ENCODE measurements at places on chromosomes 16 and 17.
A peak's percentile ranks its signal among the peaks of the same experiment; 100 is the strongest.

GRCh38 chr16:55562936-55563335 is 3.5 kb upstream of the CAPNS2 start:
- DNase-seq: no peak

DNA sequence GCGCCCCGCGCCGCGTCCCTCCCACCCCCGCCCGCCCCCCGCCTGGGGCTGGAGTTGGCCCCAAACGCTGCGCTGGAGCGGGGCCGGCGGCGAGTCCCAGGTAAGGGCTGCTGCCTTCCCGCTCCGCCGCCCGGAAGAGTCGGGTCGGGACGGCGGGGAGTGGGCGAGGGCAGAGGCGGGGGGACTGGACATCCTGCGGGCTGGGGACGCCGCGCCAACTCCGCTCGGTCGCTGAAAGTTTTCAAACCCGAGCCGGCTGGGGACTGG is 469 bp downstream of the GPRC5C start:
- DNase-seq: no peak

- DNase-seq: no peak
Observed at GRCh38 chr17:56718515-56718914, 115.2 kb downstream of the C17orf67 start.

DNA sequence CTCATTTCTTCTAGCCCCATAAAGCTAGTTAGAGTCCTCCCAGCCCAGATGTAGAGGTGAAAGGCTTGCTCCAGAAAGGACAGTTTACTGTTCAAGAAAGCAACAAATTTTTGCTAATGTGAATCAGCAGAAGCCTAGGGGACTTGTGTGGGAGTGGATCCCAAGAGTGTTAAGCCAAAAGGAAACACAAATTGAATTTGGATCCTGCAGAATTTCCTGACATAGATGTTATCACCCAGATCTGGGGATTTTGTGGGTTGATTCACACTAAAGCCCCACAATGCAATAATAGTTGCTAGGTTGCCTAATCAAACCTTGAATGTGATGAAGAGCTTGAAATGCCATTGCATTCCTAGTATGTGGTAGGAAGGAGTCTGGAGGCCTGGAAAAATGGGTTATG is 135.2 kb upstream of the HS3ST3A1 start:
- DNase-seq: no peak

DNA sequence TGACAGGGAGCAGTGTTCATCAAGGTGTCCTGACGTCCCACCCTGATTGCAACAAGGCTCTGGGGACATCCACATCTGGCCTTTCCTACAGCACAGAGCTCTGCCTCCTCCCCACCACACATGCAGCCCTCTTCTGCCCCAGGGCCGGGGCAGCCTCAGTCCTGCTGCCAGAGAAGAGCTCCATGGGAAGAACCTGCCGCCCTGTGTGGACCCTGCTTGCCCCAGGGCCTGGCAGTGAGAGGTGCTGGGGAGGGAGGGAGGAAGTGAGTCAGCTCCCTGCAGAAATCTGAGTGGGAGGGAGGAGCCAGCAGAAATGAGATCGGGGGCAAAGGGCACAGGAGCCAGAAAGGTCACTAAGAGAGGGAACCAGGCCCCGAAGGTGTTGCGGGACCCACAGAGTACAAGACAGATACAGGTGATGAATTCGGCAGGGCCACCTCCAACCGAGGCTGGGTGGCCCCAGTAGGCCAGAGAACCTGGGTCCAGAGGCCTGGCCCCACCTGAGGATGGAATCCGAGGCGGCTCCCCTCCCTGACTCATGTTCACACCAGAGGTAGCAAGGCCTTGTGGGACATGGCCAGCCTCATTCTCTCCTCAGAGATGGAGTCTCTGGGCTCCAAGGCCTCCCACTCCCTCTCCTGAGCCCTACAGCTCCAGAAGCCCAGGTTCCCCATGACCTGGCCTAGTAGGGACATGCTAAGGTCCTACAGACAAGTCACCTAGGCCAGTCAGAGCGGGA is 24.8 kb downstream of the MYO18A start:
- peak; percentile 78 for DNase-seq

- DNase-seq: no peak
Observed at GRCh38 chr17:77120868-77121267, 19.9 kb upstream of the SEC14L1 start.

GRCh38 chr16:79390481-79391051 is 210.0 kb downstream of the MAF start:
- no peak for DNase-seq

GRCh38 chr17:49915260-49915659 is 53.7 kb upstream of the DLX4 start:
- no peak for DNase-seq

- DNase-seq: peak; percentile 63
Observed at GRCh38 chr17:82376042-82376730, 4.6 kb downstream of the UTS2R start.

DNA sequence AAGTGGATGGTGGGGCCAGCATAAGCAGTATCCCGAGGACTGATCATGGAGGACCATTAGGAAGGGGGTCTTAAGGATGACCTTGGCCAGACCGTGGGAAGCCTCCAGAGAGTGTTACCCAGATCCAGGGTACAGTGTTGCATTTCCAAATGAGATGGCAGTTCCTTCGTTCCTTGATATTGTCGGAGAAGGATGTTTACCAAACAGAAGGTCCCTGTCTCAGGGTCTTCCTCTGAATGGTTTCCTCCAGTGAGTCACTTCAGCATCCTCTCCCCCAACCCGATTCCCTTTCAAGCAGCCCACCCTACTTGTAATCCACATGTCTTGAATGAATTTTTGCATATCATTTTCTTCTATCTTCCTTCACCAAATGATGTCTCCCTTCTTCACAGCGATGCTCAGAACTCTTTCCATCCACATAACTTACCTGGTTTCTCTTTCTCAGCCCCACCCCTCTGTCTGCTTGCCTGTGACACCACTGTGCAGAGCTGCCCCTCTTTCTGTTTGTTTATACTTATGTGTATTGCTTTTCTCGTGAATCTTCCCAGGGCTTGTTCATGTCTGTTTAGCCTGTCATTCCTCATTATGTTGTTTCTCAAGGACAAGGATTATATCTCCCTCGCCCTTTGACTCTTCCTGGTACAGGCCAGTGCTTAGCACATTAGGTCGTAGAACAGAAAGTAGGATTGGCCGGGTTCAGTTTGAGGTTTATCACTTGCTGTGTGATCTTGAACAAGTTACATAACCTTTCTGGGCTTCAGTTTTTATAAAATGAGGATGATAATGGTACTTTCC is 5.7 kb downstream of the GOSR2 start:
- no peak for DNase-seq

DNA sequence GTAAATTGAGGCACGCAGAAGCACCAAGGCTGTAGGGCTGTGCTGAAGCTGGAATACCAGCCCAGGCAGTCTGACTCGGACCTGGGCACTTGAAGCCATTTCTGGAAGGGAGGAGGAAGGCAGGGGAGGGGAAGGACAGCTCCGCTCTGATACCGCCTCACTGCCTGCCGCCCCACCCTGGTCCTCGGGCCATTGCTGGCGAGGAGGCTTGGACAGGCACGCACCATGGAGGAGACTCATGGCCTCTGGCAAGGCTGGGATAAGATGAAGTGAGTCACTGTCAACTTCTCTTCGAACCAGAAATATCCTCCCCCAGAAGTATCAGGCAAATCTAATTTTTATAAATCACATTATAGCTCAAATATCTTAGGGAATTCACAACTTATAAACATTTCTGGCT is 81.3 kb downstream of the SDK2 start:
- DNase-seq: no peak

GRCh38 chr16:75376475-75377161 is 56.7 kb downstream of the CFDP1 start:
- no peak for DNase-seq

DNA sequence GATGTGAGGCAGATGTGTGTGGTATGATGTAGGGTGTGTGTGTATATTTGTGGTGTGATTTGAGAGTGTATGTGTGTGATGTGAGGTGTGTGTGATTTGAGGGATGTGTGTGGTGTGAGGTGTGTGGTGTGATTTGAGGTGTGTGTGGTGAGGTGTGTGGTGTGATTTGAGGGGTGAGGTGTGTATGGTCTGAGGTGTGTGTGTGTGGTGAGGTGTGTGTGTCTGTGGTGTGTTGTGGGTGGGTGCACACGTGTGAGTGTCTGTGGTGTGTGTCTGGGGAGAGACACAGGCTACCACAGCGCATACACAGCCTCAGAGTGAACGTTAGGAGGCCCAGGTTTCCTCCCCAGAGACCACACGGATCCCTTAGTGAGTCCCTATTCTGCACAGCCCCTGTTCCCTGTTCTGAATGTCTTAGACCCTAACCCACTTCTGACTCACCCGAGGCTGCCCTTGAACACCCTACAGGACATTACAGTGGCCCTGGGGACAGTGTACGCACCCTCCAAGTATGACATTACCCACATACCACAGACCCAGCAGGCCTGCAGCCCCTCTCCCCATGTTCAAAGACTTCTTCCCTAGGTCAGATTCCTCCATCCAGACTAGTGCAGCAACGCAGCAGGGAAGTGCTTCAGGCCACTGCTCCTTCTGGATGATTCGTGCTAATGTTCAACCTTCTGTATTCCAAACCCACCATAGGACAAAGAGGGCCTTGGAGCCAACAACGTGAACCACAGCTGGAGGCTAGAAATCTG is 3.5 kb upstream of the RAB37 start:
- DNase-seq: no peak

- no peak for DNase-seq
Observed at GRCh38 chr17:61551255-61551742, 39.7 kb downstream of the NACA2 start.

- DNase-seq: no peak
Observed at GRCh38 chr16:23554536-23554935, 2.6 kb downstream of the EARS2 start.

- DNase-seq: no peak
Observed at GRCh38 chr17:1870592-1870991, 40.8 kb downstream of the RPA1 start.

- DNase-seq: no peak
Observed at GRCh38 chr17:41167561-41167960, 460 bp downstream of the KRTAP4-3 start.

- DNase-seq: no peak
Observed at GRCh38 chr17:39943702-39944392, 16.3 kb downstream of the LRRC3C start.

DNA sequence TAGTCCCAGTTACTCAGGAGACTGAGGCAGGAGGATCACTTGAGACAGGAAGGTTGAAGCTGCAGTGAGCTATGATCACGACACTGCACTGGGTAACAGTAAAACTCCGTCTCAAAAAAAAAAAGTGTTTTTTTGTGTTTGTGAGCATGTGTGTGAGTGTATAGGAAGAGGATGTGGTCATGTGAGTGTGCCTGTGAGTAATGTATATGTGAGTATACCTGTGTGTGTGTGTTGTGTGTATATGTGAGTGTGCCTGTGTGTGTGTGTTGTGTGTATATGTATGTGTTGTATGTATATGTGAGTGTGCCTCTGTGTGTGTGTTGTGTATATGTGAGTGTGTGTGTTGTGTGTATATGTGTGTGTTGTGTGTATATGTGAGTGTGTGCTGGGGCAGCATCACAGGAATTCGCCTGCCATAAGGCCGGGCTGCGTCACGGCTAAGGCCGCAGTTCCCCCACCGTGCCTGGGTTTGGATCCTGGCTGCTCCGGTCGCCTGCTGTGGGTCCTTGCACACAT is 21.4 kb upstream of the NPTX1 start:
- DNase-seq: no peak

- peak; percentile 33 for DNase-seq
Observed at GRCh38 chr16:81779536-81780320, 637 bp downstream of the PLCG2 start.

DNA sequence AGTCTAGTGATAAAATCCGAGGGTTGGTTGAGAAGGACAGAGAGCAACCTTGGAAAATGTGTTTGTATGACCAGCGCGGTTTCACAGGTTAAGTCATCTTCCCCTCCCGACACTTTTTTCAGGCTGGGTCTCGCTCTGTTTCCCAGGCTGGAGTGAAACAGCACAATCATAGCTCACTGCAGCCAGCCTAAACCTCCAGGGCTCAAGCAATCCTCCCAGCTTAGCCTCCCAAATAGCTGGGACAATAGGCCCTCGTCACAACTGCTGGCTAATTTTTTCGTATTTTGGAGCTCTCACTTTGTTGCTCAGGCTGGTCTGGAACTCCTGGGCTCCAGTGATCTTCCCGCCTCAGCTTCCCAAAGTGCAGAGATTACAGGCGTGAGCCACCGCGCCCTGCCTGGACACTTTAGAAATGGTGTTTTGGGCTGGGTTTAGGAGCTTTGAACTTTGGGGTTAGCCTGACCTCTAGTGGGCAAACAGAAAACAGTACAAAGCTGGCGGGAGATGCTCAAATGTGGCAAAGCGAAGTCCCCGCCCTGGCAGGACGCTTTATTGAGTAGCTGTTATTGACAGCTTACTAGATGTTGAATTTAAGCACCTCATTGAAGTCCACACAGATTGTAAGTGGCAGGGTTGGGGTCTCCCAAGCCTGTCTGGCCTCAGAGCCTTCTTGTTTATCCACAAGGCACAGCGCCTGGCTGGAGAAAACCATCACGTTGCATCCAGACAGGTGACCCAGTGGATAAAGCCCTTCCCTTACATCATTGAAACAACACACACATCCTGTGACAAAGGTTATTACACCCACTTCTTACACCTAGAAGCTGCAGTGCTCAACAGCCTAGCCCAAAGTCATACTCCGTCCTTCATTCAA is 34.7 kb upstream of the RBBP6 start:
- DNase-seq: peak; percentile 63

- no peak for DNase-seq
Observed at GRCh38 chr16:55471448-55472097, 7.4 kb upstream of the MMP2 start.

DNA sequence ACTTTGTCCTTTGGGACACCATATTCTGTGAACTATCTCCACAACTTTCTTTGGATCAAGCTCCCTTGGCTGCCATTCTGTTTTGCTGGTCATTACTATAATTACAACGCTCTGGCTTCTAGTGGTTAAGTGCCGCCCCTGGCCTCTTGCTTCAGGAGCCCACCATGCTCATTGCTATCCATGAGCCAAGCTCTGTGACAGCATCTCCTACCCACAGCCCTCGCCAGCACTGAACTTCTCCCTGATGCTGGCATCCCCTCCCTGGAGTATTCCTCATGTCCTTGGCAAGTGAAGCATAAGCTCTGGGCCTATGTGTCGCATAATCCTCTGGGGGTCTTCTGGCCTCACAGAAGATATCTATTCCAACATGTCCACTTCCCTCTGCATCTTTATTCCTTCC is 60.6 kb upstream of the DHX40 start:
- no peak for DNase-seq

DNA sequence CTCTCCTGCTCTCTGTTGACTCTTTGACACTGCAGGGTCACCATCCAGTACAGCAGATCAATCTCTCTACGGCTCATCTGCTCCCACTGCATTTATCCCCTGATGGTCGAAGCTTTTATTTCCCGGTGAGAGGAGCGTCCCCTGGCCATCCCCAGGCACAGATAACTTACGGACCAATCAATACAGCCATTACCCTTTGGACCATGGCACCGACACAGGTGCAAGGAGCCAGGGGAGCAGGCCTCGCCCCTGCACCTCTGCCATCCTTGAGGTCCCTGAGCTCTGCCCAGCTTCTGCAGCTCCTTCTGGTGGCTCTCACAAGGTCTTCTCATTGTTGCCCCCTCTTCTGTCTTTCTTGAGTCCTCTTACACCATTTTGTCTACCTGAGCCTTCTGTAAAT is 115.6 kb downstream of the SDK2 start:
- DNase-seq: no peak

Measured in right cardiac atrium (tissue), 5 donors.